ENCODE measurements at places on chromosomes 16 and 17. TPM values are rescaled to one million over a fixed set of nuclear protein-coding genes. Genes with fewer than 3 reads are reported as not detected.

The RTN4RL1 gene
- 3.4 TPM for total RNA-seq

The ACSM2A gene
- total RNA-seq = not detected

The ABCA8 gene
- total RNA-seq = 52.9 TPM

The GJC1 gene
- 16.1 TPM for total RNA-seq

The C16orf86 gene
- total RNA-seq = 4.3 TPM

The SMIM36 gene
- not detected for total RNA-seq

The SLX1B gene
- total RNA-seq = 9.3 TPM

The ENKD1 gene
- total RNA-seq = 8.8 TPM

The RAB11FIP4 gene
- 12.0 TPM for total RNA-seq

The ALDH3A1 gene
- total RNA-seq = 0.27 TPM

The MSLN gene
- 1.0 TPM for total RNA-seq

The SHPK gene
- 4.7 TPM for total RNA-seq

The SPNS2 gene
- 10.4 TPM for total RNA-seq

The CRHR1 gene
- total RNA-seq = not detected

The SMIM5 gene
- 12.5 TPM for total RNA-seq

The CCDC57 gene
- total RNA-seq = 8.6 TPM

The CDYL2 gene
- total RNA-seq = 2.9 TPM

The NOD2 gene
- total RNA-seq = 0.48 TPM

Measured in Right ventricle myocardium superior (tissue), 1 donor.